Panc1 (cell line): ENCODE measurements at places on chromosomes 7 and 10. TPM values are rescaled to one million over a fixed set of nuclear protein-coding genes. Genes with fewer than 3 reads are reported as not detected.

Gene ACSM6
- total RNA-seq, result not detected

Gene SFTPA1
- 3.8 TPM for total RNA-seq

Gene HABP2
- total RNA-seq, result 0.13 TPM

Gene PODXL
- 32.3 TPM for total RNA-seq

Gene POP7
- 52.3 TPM for total RNA-seq

Gene SRGN
- total RNA-seq, result 8.5 TPM

Gene IKZF1
- total RNA-seq, result 0.77 TPM

Gene GTF2IRD1
- 54.0 TPM for total RNA-seq

Gene KNDC1
- 2.6 TPM for total RNA-seq

Gene FRMD4A
- 7.1 TPM for total RNA-seq
